ENCODE measurements at places on chromosomes 2 and 18. TPM values are rescaled to one million over a fixed set of nuclear protein-coding genes. Genes with fewer than 3 reads are reported as not detected.

Gene SP5
- 1.8 TPM for total RNA-seq

Gene SOX11
- not detected for total RNA-seq

DNA sequence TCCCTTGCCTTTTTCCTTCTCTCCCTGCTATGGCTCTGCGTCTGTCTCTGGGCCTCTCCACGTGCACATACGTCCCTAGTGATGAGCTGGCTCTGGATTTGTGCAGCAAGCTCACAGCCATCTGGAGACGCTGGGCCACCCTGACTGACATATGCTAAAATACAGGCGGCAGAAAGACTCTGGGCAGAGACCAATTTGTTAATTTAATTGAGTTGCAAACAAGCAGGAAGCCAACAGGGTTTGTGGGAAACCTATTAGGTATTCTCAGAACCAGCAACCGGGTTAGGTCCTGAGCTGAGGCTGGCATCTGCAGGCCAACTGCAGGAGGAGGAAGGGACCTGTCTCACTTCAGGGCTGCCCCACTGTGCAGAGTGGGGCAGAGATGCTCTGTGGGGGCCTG, 53.5 kb upstream of the SMAD2 start:
- DNase-seq: no peak

GRCh38 chr2:177675350-177675821, 282.8 kb downstream of the AGPS start:
- no peak for DNase-seq

DNA sequence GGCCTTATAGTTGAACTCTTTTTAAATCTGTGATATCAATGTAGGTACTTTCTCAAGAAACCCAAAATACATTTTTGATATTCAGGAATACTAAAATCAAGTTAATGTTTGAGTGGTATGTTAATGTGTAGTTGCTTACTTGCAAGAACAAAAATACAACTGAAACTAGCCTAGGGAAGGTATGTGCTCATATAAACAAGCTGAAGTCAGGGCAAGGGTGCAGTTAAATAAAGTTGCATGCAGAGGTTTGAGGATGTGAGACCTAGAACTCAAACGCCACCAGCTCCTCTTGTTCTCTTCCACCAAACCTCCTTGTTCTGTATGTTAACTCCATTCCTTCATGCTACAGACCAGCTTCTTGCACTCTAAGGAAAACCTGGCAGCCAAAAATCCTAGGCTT, 388.3 kb upstream of the SMIM21 start:
- DNase-seq: no peak

Gene ATP5MC3
- 271 TPM for total RNA-seq

Gene ATP9B
- 60.4 TPM for total RNA-seq

Gene ABCG5
- total RNA-seq: 0.14 TPM

All from Caki2 (cell line).